Activated CD4-positive, alpha-beta T cell treated with anti-CD3 and anti-CD28 coated beads, Interleukin-2, amount 10 ng/mL, durations not matched to agents 7 days and 5 days (primary cell): ENCODE measurements at places on chromosomes 11 and 22. TPM values are rescaled to one million over a fixed set of nuclear protein-coding genes. Genes with fewer than 3 reads are reported as not detected.
A peak's percentile ranks its signal among the peaks of the same experiment; 100 is the strongest.

GRCh38 chr11:77073328-77074001, 6.7 kb downstream of the CAPN5 start:
- no peak for DNase-seq

DNA sequence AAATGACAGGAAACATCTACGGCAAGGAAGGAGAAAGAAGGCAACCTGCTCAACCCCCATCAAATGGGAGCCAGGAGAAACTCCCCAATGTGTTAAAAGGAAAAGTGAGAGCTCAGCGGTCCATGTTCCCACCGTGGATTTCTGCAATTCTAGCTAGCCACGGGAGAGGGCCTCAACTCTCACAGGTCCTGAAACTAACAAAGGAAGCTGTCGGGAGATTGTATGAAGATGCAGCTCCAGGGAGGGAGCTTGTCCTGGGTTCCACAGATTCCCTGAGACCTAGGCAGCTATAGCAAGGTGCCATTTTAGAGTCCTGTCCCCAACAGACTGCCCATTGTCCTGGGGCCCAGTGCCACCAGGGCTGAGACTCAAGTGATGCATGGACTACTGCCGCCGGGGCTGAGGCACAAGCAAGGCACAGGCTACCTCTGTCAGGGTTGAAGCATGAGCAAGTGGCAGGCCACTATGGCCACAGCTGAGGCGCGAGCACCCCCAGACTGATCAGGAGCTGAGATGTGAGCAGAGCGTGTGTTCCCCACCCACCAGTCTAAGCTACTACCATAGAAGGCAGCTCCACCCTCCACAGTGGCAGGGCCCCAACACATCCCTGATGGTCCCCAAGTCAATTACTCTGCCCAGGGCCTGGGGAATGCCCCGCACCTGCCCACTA, 31.3 kb downstream of the RSF1 start:
- DNase-seq = no peak

DNA sequence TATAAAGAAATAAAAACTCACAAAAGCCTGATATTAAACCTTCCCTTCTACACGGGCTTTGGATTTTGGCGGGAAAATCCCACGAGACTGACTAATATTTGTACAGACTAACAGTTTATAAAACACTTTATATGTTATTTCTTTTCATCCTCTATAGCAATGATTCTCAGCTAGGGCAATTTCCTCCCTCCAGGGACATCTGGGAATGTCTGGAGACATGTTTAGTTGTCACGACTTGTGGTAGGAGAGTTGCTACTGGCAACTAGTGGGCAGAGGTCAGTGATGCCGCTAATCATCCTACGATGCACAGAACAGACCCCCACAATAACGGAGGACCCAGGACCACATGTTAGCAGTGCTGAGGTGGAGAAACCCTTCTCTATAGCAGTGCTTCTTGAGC, 304.8 kb upstream of the PITPNB start:
- DNase-seq = no peak

GRCh38 chr11:115676768-115677167, 172.6 kb upstream of the CADM1 start:
- no peak for DNase-seq

GRCh38 chr11:121964591-121964990, 151.4 kb downstream of the BLID start:
- DNase-seq = no peak

GRCh38 chr22:25002241-25002985, 49.9 kb downstream of the KIAA1671 start:
- DNase-seq = peak; percentile 26

GRCh38 chr11:11504071-11504470, 117.7 kb downstream of the GALNT18 start:
- DNase-seq = no peak

GRCh38 chr11:113562981-113563461, 87.8 kb upstream of the DRD2 start:
- no peak for DNase-seq

DNA sequence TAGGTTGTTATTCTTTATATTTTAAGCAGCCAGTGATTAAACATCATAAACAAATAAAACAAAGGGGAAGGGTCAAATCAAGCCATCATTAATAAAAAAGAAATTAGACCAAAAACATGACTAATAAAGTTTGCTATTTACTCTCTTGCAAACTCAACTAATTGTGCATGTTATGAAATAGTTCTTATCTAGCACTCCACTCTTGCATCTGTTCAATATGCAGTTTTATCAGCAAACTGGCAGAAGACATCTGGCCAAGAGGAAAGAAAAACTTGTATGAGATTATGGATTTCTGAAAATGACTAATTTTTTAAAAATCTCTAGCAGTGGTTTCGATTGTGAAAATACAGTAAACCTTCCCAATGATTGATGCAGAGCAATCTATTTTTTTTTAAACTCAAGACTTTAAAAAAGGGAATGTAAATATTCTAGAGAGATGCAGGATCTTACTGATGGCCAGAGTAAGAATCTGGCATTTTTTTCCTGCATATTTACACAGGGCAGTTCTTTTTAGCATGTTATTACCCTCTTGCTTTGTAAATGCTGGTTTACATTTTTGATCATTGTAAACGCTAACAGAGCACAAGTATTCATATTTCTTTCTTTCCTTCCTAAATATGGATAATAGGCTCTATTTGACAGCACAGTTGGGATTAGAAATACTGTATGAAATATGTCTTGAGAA, 83.3 kb downstream of the GRIA4 start:
- DNase-seq = no peak

GRCh38 chr11:890794-891540, 19.6 kb downstream of the CHID1 start:
- no peak for DNase-seq

- DNase-seq = no peak
Measured at GRCh38 chr22:49023161-49023878, 804.4 kb downstream of the BRD1 start.

DNA sequence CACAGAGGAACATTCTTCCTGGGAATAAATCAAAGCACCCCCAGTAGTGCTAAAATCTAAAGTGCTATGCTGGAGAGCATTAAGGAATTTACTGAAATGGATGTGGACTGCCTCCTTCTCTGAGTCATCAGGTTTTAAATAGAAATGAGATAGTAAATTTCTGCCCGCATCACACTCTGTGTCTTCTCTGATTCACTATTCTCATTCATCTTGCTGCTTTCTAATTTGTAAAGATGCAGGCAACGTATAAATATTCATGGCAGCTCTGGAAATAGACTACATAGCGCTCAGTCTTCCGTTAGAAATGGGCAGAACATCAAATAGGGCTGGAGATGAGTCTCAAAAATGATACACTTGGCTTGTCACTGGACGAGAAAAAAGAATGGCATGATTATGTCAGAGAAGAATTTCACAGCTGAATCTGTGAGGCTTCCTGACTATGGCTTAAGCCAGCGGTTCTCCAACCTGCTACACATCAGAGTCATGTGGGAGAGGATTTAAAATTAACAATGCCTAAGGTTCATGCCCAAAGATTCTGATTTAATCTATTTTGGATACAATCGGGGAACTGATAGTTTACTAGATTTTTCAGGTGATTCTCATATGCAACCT, 178.2 kb downstream of the LRRC4C start:
- no peak for DNase-seq

DNA sequence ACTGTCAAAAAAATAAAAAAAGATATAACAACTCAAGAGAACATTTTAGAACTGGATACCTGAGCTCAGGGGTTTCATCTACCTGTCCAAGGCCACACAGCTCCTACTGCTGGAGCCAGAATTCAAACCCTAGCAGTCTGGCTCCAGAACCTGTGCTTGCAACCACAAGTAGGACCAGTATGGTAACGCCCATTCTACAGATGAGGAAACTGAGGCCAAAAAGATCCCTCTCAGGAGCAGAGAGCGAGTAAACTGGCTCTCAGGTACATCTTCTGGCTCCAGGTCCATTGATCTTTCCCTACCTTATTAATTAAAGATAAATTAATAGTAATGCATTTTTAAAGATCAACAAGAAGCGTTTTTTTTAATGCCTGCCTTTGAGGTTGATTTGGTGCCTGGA, 19.2 kb downstream of the P2RX3 start:
- no peak for DNase-seq

DNA sequence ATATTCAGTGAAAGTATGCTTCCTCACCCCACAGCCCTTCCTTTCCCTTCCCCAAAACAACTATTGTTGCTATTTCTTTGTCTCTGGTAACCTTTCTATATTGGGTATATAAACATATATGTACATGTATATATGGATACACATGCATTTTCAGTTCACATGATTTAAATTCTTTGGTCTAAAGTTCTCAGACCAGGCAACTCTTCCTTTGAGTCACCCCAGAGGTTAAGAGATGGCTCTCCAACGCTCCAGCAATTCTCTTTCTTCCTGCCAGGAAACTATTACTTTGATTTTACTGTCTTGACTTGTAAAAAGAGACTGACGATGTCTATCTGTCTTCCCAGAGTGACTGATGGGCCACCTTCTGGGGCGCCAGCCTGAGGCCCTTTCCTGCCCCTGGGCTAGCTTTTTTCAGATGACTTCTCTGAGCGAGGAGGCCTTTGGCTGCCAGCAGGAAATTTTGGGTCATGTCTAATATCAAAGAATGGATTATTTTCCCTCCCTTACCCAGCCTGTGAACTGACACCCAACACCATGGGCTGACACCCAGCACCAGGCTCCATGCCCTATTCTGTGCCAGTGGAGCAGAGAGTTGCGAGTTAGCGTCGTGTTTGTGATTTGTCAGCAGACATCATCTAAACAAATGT, 14.4 kb upstream of the ST3GAL4 start:
- no peak for DNase-seq

- no peak for DNase-seq
Measured at GRCh38 chr11:67482275-67482826, 475 bp upstream of the AIP start.

DNA sequence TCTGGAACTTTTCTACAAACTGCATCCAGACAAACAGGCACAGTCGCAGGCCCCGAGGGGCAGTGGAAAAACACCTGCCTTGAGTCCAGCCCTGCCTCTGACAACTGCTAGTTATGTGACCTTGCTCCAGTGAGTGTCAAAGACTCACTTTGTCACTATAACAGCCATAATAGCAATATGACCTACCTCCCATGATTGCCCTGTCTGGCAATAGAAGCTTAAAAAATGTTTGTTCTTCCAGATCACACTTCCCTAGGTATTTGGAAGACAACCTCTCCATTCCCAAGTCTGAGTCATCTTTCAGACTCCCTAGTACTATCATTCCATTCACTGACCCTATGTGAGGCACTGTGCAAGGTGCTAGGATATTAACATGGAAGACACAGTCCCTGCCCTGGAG, 74.5 kb downstream of the RPL27A start:
- no peak for DNase-seq

GRCh38 chr11:117684111-117684510, 112.9 kb downstream of the DSCAML1 start:
- no peak for DNase-seq

DNA sequence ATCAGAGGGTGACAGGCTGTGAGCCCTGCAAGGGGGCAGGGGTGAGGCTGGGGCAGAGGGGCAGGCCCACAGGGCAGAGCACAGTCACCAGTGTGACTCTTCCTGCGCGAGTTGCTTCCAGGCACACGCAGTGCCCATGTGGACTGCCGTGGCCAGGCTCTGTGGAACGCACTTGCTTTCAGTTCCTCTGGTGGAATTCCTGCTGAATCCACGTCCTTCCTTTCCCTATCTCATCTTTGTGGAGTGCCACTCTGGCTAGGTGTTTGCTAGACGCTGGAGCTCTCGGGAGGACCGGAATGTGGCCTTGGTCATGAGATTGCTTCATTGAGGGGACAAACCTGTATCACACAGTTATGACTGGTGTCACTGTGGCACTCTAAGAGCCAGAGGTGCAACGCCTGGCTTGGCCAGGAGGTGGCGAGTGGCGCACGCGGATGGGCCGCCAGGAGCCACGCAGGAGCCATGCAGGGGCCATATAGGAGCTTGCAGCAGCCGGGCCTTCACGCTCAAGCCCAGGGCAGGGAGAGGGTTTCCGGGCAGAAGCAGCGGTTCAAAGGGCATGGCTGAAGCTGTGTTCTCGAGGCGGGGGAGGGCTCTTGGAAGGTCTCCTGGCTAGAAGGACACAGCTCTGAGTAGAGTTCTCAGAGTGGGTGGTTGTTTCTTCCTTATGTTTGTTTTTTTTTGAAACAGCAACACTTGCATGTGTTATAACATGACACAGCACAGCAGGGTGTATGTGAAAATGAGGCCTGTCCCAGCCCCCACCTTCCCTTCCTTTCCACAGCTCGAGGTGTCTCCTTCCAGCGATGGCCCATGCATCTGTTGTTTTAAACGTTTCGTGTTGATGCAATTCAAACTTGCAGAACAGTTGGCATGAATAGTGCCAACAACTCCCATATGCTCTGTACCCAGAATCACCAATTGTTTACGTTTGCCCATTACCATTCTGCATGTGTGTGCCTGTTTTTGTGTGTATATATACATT, 36.2 kb downstream of the TBC1D22A start:
- DNase-seq = peak; percentile 73

DNA sequence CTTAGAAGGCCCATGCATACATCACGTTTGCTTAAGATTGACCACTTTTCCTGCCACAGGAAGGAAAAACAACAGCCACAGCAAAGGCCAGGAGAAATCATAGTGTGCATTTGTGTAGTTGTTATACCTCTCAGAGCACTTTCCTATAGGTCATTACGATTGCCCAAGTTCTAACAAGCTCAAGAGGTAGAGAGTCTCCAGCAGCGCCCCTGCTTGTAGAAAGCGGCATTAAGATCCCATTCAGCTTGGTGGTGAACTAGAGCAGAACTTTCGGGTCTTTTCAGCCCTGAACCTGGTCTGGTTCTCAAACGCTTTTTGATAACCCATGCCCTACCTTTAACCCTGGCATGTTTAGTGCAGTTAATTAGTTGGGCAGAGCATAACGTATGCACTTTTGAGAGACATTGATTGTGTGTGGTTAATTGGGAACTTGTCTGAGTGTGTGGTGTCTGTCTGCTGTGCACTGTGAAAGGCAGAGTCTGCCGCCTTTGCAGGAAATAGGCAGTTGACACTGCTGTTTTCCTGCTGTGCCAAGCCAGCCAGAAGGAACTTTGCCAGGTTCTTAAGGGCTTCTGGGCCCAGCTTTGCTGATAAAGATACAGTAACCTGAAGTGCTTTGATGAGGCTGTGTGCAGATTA, 109.9 kb upstream of the CLMP start:
- DNase-seq = no peak

FJX1 gene
- total RNA-seq = 0.17 TPM

PTPRCAP gene
- total RNA-seq = 389 TPM

ACRV1 gene
- total RNA-seq = not detected

C11orf42 gene
- not detected for total RNA-seq

BTG4 gene
- total RNA-seq = not detected

RASD2 gene
- total RNA-seq = not detected

OTOG gene
- not detected for total RNA-seq

BLID gene
- total RNA-seq = not detected

MGAT3 gene
- total RNA-seq = 15.5 TPM

MS4A15 gene
- total RNA-seq = not detected

CRACR2B gene
- 7.7 TPM for total RNA-seq
